ENCODE measurements at places on chromosomes 3 and 15.
A peak's percentile ranks its signal among the peaks of the same experiment; 100 is the strongest.

DNA sequence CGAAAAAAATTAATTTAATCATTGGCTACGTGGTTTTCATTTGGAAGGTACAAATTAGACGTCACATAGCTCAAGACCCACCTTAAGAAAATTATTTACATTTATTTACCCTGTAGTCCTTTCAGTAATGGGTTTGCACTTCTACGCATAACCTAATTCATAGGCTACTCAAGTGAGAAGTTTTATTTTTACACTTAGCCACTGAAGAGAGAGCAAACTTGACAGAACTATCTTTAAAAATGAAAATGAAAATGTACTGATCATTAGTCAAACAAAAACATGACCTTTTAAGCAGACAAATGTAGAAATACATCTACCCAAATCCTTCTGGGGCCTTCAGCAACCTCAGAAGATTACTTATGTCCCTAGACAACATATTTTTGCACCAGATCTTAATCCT is 269.4 kb upstream of the TTC14 start:
- H3K36me3 ChIP-seq = no peaks in the 10 kb centered on the region
- H3K4me1 ChIP-seq = no peaks in the 10 kb centered on the region
- no peak overlapping the region for H3K27ac ChIP-seq
- DNase-seq = no peak
- no peaks in the 10 kb centered on the region for H3K27me3 ChIP-seq

DNA sequence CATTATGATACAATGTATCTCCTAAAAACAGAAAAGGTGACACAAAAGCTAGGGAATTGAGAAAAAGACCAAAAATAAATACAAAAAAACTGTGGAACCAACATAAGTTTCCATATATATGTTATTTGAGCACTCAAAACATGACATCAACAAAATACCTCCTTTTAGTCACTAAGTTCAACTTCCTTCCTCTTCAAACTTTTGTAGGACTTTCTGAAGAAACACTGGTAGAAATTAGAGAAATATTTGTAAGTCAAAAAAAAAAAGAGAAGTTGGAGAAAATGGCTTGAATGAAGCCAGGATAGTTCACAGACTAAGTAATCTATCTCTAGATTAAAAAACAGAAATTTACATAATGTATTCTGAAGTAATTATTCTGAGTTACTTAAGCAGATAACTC is 208.4 kb upstream of the ALCAM start:
- H3K4me1 ChIP-seq = no peaks in the 10 kb centered on the region
- no peak for DNase-seq
- H3K27me3 ChIP-seq = peaks cover 14% of the 10 kb centered on the region
- H3K27ac ChIP-seq = no peak overlapping the region
- H3K36me3 ChIP-seq = no peaks in the 10 kb centered on the region
- H3K4me3 ChIP-seq = no peak overlapping the region

DNA sequence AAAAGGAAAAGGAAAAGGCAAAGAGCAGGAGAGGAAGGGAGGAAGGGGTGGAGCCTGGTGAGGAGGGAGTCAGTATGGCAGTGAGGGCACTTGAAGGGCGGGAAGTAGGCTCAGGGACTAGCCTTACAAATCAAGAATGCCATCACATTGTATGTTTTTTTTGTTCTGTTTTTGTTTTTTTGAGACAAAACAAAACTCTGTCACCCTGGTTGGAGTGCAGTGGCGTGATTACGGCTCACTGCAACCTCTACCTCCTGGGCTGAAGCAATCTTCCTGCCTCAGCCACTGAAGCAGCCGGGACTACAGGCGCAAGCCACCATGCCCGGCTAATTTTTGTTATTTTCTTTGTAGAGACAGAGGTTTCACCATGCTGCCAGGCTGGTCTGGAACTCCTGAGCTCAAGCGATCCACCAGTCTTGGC is 10.5 kb upstream of the PIK3CB start:
- H3K27ac ChIP-seq = no peak overlapping the region
- DNase-seq = no peak
- no peak overlapping the region for H3K4me3 ChIP-seq
- no peaks in the 10 kb centered on the region for H3K27me3 ChIP-seq
- peaks cover 2% of the 10 kb centered on the region for H3K4me1 ChIP-seq

DNA sequence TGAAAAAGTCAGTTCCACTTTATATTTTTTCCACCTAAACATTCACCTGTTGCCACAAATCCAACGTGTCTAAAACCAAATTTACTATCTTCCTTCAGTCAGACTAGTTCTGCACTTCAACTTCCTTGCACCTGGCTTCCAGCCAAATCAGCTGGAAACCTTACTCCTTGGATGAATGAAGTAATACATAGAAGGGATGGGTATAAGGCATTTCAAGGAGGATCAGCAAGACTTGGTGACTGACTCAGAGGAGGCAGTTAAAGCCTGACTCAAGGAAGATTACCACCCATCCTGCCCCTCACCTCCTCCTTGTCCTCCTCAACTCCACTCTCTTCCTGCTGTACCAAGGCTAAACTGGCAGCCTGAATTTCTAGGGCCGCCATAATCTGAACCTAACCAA is 37.1 kb downstream of the QTRT2 start:
- H3K4me1 ChIP-seq = no peaks in the 10 kb centered on the region
- no peaks in the 10 kb centered on the region for H3K27me3 ChIP-seq
- H3K36me3 ChIP-seq = peaks cover 2% of the 10 kb centered on the region
- H3K27ac ChIP-seq = peak overlapping the region; percentile 47
- DNase-seq = no peak

GRCh38 chr3:149592758-149593240 is 65.0 kb downstream of the WWTR1 start:
- peaks cover 10% of the 10 kb centered on the region for H3K27me3 ChIP-seq
- no peaks in the 10 kb centered on the region for H3K4me1 ChIP-seq
- no peaks in the 10 kb centered on the region for H3K36me3 ChIP-seq

DNA sequence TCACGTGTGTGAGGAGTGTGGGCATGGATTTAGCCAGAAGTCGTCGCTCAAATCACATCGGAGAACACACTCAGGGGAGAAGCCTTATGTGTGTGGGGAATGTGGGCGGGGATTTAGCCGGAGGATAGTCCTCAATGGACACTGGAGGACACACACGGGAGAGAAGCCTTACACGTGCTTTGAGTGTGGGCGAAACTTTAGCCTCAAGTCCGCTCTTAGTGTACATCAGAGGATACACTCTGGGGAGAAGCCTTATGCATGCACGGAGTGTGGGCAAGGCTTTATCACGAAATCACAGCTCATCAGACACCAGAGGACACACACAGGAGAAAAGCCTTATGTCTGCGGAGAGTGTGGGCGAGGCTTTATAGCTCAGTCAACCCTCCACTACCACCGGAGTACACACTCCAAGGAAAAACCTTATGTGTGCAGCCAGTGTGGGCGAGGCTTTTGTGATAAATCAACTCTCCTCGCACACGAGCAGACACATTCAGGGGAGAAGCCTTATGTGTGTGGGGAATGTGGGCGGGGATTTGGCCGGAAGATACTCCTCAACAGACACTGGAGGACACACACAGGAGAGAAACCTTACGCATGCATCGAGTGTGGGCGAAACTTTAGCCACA is 28.1 kb downstream of the ZNF589 start:
- H3K27ac ChIP-seq = peak overlapping the region; percentile 88
- H3K27me3 ChIP-seq = no peaks in the 10 kb centered on the region
- no peaks in the 10 kb centered on the region for H3K36me3 ChIP-seq
- DNase-seq = no peak

DNA sequence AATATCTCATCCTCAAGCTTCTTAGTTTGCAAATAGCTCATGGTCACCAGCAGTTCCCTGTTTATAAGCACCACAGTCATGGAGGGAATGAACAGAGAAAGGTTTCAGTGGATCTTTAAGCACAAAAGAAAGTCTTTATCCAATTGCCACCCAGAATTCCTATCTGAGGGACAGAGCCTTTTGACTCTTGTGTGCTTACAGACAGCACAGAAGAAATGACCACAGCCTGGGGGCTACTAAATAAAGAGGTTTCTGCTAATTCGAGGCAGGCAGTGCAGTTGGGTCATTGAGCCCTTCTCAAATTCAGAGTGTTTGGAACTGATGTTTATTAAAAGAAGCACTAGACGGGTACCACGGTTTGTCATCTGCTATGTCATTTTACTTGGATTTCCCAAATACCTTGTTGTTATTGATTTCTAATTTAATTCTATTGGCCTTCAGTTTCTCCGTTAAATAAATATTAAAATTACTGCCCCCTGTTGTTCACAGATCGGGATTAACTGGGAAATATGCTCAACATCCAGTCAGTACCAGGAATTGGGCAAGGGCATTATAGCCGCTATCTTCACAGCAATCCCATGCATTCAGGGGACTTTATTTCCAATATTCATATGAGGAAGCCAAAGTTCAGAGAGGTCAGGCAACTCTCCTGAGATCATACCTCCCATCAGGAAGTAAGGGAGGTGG is 3.6 kb downstream of the PRICKLE2 start:
- no peaks in the 10 kb centered on the region for H3K36me3 ChIP-seq
- no peak for DNase-seq
- no peak overlapping the region for H3K27ac ChIP-seq
- H3K27me3 ChIP-seq = peaks cover 31% of the 10 kb centered on the region
- no peaks in the 10 kb centered on the region for H3K4me1 ChIP-seq

DNA sequence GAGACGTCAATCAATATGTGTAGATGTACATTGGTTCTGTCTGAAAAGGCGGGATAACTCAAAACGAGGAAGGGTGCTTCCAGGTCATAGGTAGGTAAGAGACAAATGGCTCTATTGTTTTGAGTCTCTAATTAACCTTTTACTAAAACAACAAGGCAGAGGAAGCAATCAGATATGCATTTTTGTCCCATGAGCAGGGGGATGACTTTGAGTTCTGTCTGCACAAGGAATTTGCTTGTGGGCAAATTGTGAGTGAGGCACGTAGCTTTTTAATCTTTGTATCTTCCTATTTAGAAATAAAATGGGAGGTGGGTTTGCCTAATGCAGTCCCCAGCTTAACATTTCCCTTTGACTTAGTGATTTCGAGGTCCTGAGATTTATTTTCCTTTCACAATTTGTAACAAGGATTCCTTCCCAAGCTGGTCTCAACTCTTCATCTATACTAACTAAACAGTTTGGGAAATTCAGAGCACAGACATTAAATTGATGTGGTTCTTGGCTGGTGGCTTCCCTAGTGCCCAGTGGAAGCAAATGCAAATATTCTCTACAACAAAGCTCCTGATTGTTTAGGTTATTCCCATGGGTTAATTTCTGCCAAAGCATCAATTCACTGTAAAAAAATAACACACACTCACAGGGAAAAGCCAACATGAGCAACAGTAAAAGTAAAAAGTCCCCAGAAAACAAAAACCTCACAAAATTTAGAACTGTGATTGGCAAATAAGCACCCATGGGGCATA is 738.8 kb upstream of the SGO1 start:
- H3K4me3 ChIP-seq = no peak overlapping the region
- no peak overlapping the region for H3K27ac ChIP-seq
- H3K36me3 ChIP-seq = no peaks in the 10 kb centered on the region
- no peak for DNase-seq
- no peaks in the 10 kb centered on the region for H3K4me1 ChIP-seq
